ENCODE measurements at places on chromosomes 12 and 14.

DNA sequence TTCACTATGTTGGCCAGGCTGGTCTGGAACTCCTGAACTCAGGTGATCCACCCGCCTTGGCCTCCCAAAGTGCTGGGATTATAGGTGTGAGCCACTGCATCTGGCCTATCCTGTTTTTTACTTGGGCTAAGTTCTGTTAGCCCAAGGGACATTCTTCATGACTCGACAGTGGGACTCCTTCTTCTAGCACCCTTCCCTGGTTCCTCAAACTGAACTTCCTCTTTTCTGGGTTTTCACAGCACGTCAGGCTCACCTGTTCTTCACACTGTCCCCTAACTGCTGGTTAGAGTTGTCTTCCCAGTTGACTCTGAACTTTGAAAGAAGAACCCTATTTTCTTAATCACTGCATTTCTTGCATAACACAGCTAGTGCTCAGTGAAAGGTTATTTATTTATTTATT is 22.5 kb downstream of the CABP1 start:
- no peak for DNase-seq

DNA sequence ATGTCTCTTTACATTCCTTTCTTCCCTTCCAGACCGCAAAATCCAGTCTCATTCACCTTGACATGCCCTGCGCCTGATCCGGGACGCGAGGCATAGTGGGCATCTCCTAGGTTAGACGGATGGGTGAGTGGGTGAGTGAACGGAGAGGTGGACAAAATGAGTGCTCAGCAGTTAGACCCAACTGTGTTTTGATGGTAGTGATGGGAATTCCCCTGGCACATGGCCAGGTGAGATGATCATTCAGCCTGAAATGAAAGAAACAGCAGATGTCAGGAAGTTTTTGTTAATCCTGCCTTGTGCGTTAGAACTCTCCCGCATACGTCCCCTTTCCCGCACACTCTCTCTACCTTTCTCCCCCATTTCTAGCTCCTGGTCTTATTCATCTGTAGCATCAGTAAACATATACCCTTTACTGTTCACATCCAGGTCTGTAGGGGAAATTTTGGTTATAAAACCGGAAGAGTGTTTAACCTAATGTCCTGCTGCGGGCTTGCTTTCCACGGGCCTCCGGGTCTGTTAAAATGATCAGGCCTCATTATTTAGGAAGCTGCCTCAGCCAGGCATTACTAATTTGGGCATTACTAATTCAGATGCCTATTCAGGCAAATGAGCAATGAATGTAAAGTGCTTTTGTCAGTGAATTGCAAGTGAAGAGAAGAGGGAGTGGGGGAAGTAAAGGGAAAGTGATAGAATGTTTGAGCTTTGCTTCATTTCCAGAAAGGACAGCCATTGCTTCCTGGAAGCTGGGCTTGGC is 172.8 kb downstream of the ETV6 start:
- no peak for DNase-seq

- DNase-seq: no peak
Observed at GRCh38 chr14:58598028-58598803, 39.5 kb upstream of the DACT1 start.

GRCh38 chr12:89414851-89415250 is 62.5 kb upstream of the DUSP6 start:
- no peak for DNase-seq

- no peak for DNase-seq
Observed at GRCh38 chr14:23103581-23103980, 1.2 kb downstream of the CIROP start.

DNA sequence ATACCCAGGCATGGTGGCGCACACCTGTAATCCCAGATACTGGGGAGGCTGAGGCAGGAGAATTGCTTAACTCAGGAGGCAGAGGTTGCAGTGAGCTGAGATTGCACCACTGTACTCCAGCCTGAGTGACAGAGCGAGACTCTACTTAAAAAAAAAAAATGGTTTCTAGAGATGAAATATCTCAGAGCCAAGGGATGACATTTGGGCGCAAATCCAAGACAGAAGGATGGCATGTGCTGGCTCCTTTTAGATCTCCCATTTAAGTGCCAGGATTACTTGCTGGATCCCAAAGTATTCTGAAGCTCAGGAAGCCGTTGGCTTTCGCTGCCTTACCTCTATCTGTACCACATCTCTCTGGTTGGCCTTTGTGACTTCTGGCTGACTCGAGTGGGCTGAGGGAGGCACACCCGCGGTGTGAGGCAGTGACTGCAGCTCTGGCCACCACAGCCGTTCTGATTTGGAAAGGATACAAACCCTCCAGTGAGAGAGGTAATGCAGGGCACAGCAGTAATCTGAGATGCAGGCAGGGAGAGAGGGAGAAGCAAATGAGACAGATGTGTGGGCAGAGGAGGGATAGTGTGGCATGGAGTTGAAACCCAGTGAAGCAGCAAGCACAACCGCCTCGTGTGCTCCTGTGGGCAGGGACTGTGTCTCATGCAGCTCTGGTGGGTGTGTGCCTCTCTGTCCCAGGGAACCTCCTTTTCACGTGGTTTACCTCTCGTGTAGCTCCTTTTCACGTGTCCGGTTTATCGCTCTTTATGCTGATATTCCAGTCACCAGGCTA is 4.9 kb downstream of the B4GALNT3 start:
- DNase-seq: no peak

DNA sequence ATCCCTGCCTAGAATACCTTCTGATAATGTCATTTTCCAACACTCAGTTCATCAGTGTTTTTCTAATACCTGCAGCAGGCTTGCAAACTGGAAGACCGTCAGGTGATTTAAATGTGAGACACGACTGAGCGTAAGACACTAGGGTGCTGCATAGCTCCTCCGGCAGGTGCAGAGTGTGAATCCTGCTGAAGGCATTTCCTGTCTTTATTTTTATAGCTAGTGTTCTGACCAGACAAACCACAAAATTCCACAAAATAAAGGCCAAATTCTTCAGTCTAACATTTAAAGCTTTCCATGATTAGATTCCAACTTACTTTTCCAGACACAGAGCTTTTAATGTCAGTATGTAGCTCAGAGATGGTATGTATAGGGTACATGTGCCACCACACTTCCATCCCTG is 70.7 kb downstream of the BBS10 start:
- no peak for DNase-seq

GRCh38 chr14:69773571-69774276 is 6.8 kb downstream of the SRSF5 start:
- DNase-seq: no peak

DNA sequence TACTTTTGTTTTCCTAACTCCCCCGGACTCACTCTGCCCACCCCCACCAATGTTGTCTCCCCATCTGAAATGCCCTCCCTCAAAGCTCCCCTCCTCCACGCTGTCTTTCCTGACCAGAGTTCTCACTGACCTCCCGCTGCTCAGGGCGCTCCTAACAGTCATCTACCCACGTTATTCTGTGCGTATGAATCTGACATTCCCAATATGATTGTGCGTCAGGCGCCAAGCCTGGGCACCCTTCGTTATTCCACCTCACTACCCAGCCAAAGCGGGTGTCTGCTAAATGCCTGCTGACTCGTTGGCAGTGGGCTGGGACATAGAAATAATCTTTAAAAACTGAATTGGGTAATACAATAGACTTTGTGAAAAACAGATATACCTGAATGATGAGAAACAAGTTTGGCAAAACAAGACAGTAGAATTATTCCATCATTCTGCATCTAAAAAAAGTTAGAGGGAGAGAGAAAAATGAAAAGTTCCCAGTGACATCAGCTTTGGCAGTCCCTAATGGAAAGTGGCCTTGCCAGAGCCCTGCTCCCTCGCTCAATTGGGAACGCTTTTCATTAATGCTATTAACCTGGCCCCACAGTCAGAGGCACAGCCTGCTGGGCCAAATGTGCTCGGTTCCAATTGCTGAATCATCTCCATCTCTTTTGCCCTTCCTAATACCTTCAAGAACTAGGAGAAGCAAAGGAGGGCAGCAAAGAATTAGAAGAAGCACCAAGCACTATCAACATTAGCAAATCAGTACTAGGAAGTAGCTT is 74.0 kb upstream of the PLXNC1 start:
- DNase-seq: no peak

DNA sequence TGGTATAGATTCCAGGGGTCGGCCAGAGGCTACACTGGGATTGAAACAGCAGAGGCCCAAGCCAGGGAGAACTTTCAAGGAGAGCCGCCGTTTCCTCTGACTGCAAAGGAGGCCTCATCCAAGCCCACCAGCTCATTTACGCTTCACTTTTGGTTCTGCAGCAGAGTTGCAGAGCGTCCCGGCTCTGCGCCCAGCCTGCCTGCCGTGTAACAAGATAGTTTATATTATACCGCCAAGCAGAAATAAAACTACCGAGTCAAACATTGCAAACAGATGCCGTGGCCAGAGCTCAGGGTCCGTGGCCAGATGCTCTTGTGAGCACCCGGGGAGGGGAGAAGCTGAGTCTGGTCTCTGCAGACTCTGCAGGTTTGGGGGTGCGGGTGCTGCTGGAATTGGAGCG is 60.7 kb upstream of the TBX3 start:
- no peak for DNase-seq

- no peak for DNase-seq
Observed at GRCh38 chr12:47747126-47747525, 11.6 kb downstream of the RAPGEF3 start.

- no peak for DNase-seq
Observed at GRCh38 chr12:6644903-6645302, 2.3 kb downstream of the ACRBP start.

GRCh38 chr12:56308714-56309113 is 7.1 kb downstream of the CNPY2 start:
- DNase-seq: no peak

- DNase-seq: no peak
Observed at GRCh38 chr12:122138181-122138580, 35.8 kb downstream of the IL31 start.

- no peak for DNase-seq
Observed at GRCh38 chr14:106610691-106611090, 1084.3 kb downstream of the TMEM121 start.

DNA sequence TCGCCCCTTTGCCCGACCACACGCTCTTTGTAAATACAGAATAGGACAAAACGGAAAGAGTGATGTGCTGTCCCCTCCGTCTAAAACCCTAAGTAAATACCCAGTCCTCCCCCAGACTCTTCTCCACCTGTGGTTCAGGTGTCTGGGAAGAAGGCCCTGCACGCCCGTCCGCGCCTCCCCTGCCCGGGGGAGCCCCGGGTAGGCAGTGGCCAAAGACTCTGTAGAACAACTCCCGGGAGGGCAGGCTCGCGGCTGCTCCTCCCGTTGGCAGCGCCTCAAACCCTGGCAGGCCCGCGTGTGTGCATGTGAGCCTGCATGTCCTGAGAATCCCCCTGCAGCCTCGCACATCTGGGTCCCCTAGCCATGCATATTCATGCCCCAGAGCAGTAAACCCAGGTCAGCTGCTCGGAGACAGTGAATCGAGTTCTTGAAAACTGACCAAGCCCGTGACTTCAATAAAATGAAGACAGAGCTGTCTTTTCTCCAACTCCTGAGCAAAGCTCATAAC is 165.8 kb downstream of the MON2 start:
- no peak for DNase-seq

DNA sequence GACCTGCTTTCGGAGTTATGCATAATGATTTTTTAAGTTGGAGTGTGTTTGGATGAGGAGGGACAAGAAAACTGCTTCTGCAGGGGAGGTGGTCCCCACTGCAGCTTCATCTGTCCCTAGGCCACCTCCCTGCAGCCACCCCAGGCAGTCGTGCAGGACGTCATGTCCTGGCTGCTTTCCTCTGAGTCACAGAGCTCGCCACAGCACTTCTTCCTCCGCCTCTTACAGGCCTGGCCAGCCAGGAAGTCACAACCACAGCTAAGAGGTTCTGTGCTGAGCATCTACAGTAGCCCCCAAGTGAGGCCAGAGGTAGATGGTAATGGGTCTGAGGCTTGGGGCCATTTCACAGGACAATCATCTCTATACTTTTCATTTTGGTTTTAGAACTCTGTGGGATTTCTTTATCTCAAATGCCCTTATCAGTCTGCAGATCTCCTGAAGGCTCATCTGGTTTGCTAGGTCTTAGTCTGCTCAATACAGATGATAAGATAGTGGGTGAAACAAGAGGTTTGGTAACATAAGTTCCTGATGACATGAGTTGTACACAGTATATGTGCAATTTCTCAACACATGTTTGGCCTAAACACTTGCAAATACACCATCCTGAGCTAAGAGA is 106.4 kb downstream of the ARF6 start:
- DNase-seq: no peak

DNA sequence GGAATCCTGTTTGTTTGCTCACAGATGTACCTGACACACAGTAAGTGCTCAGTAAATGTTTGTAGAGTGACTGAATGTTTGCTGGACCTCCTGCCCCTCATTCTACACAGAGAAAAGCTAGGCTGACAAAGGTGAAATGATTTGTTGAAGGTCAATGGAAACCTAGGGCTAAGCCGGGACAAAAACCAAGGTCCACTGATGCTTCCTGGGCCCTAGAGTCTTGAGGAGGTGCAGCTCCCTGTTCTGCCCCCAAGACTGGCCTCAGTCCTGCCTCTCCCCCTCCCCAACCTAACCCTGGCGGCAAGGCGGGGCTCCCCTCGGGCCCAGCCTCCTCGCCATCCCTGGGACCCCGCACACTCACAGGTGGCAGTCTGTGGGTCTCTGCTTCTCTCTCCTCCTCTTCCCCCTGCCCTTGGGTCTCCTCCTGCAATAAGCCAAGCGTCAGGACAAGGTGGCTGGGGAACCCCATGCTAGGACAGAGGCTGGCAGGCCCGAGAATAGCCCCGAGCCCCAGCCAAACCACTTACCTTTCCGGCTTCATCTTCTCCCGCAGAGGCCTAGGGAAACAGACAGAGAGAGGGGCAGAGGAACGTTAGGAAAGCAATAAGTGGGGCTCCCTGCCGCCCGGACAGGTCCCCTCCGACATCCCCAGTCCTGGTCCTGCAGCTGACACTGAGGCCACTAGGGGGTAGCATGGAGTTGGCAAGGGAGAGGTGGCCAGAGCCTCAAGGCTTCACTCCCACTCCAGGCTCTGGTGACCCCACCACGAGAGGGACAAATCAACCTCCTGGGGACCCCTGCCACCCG is 9.3 kb downstream of the PGF start:
- DNase-seq: peak; percentile 53

- DNase-seq: no peak
Observed at GRCh38 chr12:39329876-39330275, 113.0 kb downstream of the KIF21A start.
